ENCODE measurements at places on chromosomes 1 and 21.

DNA sequence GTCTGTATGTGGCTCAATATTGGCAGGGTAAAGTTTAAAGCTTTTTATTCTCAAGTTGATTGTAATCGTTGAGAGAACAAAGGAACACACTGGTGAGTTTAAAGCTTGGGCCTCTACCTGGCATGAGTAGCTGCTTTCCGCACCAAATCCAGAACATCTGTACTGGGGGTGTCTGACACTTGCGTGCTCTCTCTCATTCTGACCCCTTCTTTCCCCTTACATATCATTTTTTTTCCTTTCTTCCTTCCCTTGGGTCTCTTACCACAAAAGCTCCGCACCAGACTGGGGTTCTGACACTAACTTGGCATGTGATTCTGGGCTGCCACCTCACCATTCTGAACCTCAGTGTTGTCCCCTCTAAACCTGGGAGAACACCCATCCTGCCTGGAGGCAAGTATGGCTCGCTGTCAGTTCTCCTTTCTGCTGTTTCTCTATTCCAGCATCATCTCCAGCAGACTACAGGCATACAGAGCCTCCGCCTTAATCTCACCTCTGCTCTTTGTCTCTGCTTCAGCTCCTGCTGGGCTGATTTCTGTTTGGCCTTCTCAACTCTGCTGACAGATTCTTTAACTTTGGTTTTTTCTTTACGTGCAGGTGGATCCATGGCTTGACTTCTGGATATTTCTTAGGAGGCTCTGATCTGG lies 859 bp upstream of the ERMAP start:
- no peak for DNase-seq

GRCh38 chr1:52022133-52022532 lies 11.5 kb downstream of the KTI12 start:
- DNase-seq = no peak

- DNase-seq = no peak
Measured at GRCh38 chr1:204697893-204698292, 12.4 kb upstream of the LRRN2 start.

DNA sequence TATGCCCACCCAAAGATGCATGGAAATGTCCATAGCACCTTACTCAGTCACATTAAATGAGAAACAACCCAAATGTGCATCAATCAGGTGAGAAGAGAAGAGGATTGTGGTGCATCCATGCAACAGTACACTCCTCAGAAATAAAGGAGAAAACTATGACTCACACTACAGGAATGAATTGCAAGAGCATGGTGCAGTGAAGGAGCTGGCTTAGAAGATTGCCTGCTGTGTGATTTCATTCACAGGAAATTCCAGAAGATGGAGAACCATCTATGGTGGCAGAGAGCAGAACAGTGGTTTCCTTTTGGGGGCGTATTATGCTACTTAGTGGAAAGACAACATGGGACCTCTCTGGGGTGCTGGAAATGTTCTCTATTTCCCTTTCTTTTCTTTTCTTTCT lies 278.6 kb upstream of the AJAP1 start:
- no peak for DNase-seq

GRCh38 chr1:58576325-58576726 lies 726 bp downstream of the TACSTD2 start:
- no peak for DNase-seq

DNA sequence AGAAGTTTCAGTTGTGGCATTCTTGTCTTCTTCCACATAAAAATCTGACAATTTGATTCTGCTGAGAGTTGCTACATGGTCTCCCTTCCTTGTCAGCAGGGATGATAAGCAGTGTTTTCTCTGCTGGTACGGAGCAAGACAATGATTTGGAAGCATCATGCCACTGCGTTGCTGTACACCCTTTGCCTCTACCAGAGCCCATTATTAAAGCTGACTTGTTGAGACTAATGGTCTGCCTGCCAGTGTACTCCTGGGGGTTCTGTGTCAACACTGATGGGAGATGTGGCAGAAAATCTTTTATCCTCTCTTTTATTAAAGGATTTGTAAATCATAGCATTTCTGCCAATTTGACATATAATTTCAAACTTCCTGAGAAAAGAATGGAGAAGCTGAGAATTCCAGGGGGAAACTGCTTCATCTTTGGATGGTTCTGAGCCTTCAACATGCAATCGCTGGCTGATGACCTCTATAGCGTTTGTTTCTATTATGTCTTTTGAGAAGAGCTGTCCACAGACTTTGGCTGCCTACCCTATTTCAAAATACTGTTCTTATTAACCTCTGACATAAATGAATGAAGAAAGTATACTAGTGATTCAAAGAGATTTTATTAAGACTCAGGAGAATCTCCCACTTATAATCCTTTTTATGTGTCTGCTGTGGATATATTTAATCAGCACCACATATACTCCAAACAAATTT lies 47.9 kb upstream of the DYNLT5 start:
- no peak for DNase-seq

DNA sequence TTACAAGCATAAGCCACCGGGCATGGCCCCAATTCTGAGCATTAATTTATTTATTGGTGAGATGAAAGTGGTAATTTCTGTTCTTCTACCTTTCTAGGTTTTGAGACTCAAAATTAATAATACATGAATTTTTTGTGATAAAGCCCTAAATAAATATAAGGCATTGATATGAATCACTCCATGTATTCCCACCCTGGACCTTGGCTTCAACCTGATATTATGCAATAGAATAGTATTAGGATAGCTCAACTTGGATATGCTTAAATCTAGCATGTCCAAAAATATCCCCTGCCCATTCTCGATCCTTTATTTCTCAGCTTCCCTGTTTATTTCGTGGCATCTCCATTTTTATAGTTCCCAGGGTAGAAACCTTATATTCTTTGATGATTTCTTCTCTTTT lies 2.5 kb downstream of the AGL start:
- DNase-seq = no peak

DNA sequence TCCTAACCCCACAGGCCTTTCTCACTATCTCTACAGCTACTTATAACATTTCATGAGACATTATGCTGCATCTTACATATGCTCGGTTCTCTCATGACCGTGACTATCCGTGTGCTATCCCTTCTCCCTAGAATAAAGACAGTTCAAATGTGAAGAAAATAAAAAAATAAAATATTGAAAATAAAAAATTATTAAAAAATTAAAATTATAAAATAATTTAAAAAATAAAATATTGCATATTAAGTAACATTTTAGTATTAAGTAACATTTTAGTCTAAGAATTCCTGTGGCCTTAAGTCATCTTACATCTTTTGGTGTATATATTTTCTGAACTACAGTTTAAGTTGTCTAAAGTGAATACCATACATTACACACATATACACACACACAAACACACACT lies 415.5 kb downstream of the DPYD start:
- DNase-seq = no peak

- no peak for DNase-seq
Measured at GRCh38 chr1:198674009-198674408, 35.2 kb downstream of the PTPRC start.

DNA sequence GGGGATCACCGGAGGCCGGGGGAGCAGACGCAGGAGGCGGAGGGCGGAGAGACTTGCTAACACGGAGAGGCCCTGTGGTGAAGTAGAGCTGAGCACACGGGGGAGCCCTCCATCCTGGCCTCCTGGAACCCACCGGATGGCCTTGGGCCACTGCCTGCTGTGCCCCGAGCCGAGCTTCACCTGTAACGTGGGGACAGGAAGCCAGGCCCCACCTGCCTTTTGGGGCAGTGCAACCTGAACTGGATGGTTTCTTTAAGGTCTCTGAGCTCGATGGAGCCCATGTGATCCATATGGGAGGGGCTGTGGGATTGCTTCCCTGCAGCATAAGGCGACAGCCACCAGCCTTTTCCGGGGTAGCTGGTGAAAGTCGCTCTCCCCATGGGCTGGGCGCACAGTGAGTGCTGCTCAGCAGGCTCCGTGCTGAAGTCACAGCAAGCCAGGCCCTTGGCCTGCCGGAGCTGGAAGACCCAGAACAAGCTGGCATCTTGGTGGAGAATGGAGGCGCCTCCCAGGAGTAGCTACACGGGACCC lies 35.8 kb downstream of the TFF3 start:
- no peak for DNase-seq

- no peak for DNase-seq
Measured at GRCh38 chr21:36796070-36796469, 97.2 kb downstream of the SIM2 start.

DNA sequence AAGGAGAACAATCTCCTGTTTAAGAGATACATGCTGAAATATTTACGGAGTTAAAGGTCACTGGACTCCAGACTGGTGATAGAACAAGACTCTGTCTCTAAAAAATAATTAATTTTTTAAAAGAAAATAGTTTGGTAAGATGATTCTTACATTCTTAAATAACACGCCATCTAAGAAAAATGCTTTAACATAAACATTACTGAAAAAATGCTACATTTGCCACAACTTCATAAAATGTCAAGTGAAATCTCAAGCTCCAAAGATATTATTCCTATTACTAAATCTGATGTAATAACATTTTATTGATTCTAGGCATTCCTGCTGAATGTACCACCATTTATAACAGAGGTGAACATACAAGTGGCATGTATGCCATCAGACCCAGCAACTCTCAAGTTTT lies 4.1 kb downstream of the ANGPTL3 start:
- DNase-seq = no peak

DNA sequence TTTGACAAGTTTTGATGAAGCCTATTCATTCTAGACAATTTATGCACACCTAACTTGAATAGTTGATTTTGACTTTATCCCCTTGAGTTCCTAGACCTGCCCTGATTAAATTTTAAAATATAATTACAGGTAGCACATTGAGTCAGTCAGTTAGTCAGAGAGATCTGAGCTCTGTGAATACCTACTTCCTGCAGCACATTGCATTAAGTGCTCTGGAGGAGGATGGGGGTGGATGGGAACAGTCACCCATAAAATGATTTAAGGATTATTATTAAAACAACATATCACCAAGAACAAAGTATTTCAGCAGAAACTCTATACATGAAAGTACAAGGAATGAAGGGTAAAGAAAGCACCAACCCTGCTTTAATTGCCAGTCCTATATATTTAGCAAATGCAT lies 11.8 kb upstream of the RPF1 start:
- no peak for DNase-seq

All from T-cell (primary cell).